Muscle of leg (tissue), 16 donors: ENCODE measurements at places on chromosomes 7 and 10. TPM values are rescaled to one million over a fixed set of nuclear protein-coding genes. Genes with fewer than 3 reads are reported as not detected.

- no peak for DNase-seq
Measured at GRCh38 chr10:116857156-116857555, 7.9 kb downstream of the ENO4 start.

GRCh38 chr10:1155791-1156615, 99.8 kb downstream of the WDR37 start:
- DNase-seq, result no peak

DNA sequence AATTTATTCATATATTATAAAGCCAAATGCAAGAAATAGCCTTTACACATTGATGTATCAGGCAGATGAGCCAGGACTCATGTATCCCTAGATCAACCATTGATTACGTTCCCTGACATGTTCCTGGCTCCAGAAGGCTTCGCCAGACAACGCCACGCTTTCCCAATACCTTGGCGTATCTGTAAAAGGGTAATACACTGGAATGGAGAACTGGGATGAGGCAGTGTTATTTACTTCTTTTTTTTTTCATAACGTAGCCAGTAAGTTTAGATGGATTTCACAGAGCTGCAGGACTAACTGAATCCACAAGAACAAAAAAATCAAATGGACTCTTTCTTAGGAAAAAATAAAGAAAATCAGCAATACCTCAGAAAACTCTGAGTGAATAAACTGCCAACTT, 588.1 kb upstream of the SEMA3D start:
- peak; percentile 80 for DNase-seq

GRCh38 chr10:87503401-87503800, 1.3 kb upstream of the MINPP1 start:
- no peak for DNase-seq

GRCh38 chr10:60781661-60782060, 3.4 kb downstream of the CDK1 start:
- DNase-seq, result peak; percentile 22

DNA sequence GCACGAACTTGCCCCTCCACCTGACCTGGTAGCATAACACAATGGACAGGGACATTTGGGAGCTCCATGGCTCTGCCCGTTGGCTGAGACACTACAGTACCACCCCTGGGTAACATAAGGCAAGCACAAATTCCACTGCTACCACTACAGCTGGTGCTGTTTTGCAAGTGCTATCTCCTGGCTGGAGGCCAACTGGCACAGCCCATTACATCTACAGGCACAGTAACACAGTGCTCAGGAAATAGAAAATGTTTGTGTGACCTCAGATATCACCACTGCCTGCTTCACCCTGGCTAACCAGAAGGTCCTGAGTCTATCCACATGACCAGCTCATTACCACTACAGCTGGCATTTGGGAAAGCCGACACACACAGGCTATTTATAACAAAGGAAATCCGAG, 631.1 kb upstream of the MBL2 start:
- DNase-seq, result peak; percentile 80

- peak; percentile 57 for DNase-seq
Measured at GRCh38 chr10:86585037-86585929, 63.7 kb upstream of the WAPL start.

- no peak for DNase-seq
Measured at GRCh38 chr7:26760501-26760900, 103.9 kb downstream of the SKAP2 start.

GRCh38 chr10:97607095-97607636, 17.6 kb downstream of the C10orf62 start:
- DNase-seq, result no peak

DNA sequence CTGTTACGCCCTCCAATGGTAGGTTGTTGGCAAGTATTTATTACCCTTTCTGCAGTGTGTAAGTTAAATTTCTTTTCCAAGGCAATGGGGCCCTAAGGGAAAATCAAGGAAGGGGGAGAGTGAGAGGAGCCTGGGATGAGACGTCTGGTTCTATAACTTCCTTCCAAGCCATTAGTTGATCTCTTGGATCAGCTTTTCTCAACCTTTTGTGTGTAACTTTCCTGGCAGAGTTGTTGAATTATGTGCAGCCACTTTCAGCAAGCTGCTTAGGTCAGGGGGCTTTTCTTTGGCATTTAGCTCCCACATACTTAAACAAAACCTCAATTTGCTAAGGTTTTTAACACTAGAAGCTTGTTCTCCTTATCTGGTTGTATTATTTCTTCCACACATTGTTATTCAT, 127.1 kb downstream of the NXPH1 start:
- peak; percentile 27 for DNase-seq

DNA sequence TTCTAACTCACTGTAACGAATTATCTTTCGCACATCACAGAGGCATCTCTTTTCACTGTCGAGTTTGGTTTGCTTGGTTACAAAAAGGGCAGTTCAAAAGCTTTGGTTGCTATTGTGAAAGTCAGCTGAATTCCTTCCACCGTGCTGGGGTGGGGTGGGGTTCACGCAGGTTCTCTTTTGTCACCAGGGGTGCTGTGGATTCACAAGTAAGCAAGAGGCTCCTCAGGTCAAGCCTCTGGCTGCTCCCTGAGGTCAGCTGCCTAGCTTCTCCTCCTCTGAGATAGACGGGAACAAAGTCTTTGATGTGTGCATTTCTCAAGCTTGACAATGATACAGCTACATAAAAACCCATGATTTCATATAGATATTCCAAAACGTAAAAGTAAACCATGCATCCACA, 47.7 kb downstream of the EGFR start:
- DNase-seq, result no peak

The RGR gene
- 11.9 TPM for total RNA-seq

The NPTX2 gene
- total RNA-seq, result 7.3 TPM

The TMEM229A gene
- total RNA-seq, result not detected

The MACC1 gene
- 0.09 TPM for total RNA-seq

The FAM20C gene
- total RNA-seq, result 24.0 TPM

The EPO gene
- total RNA-seq, result not detected

The CUTC gene
- 21.4 TPM for total RNA-seq

The SLC39A12 gene
- 0.04 TPM for total RNA-seq

The ECHS1 gene
- total RNA-seq, result 109 TPM
